Stimulated activated naive B cell treated with anti-CD40 and anti-IgM and Interleukin-4, amounts not matched to agents 10 μg/mL and 1 μg/mL and 100 μg/mL, for 72 hours (primary cell): ENCODE measurements at places on chromosomes 7 and 10.

DNA sequence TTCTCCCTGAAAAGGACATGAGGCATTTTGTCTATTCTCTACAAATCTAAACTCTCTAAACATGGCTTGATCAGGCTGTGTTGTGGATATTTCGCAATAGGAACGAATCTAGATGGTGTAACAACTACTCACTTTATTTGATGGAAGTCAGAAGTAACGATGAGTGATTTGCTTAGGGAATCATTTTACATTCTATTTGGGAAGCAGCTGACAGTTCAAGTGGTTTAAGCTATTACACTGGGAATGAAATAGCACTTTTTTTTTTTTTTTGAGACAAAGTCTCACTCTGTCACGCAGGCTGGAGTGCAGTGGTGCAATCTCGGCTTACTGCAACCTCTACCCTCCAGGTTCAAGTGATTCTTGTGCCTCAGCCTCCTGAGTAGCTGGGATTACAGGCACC, 44.1 kb downstream of the NPY start:
- no peak for DNase-seq

- no peak for DNase-seq
These were observed 124.0 kb downstream of the CELF2 start for GRCh38 chr10:11141571-11142091.

GRCh38 chr7:66950763-66951162, 29.7 kb downstream of the TMEM248 start:
- no peak for DNase-seq

- DNase-seq = no peak
These were observed 524.4 kb downstream of the SDK1 start for GRCh38 chr7:3825491-3825890.

- no peak for DNase-seq
These were observed 471 bp downstream of the MGMT start for GRCh38 chr10:129467359-129468064.

DNA sequence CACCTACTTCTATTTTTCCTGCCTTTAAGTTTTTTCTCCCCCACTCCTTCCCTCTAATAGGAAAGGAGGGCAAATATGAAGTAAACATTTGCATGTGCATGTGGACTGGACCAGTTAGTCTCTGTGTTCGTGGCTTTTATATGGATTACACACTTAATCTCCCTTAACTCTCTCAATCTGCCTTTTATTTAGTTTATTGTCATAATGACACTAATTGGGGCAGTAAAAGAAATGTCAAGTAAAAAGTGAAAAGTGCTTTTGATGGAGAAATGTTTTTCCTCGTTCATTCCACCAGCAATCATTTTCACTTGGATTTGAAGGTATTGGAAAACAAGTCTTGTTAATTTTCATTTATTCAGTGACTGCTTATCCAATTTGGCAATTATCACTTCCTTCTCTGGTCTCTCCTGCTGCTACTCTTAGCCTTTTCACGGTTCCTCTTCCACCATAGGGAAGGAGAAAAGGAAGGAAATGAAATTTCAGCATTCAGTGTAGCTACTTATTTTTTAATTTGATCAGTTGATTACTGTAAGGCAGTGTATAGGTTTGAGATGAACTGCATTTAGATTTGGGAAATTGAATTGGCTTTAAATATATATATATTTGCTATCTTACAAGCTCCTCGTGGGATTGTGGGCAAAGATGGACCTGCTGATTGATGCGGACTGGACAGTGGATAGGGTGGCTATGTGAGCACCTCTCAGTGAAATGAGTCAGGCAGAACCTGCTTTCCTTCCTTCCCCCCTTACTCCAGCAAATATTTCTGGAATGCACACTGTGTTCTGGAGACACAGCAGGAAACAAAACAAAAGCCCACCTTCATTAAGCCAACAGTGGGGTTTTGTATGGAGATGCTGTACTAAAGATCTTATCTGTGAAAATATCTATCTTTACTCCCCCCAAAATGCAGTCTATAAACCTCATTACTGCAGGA, 77.5 kb downstream of the LRRC4 start:
- DNase-seq = no peak

DNA sequence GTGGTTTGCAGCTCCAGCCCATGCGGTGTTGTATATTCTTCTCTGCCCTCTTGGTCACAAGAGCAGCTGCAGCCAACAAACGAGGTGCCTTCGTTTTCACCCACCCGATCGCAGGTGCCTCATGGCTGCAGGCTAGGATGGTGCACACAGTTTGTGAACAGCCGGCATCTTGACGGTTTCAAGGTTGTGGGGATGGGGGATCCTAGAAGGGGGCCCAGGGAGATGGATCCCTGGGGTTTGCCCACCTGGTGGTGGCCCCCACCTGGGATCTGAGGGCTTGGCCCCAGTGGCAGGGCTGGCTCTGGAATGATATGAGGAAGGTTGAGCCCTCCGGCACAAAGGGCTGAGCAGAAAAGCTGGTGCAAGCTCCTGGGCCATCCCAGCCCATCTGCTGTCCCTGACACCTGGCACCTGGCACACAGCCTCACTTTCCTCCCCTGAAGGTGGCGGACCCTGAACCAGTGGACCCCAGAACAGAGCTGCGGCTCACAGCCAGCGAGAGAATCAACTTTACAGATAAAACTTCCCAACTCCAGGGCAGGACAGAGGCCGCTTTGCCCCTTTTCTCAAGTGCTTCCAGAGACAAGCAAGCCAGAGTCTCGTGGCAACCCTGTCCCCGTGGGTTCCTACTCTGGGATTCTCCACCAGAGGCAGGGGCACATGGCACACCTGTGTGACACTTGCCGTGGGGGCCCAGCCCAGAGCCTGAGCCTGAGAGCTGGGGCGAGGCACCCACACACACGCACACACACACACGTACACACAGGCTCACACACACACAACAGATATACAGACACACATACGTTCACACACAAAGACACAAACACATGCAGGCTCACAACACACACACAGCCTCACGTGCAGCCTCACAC, 177.3 kb upstream of the PPP2R2D start:
- DNase-seq = no peak

GRCh38 chr7:131919920-131920709, 363.7 kb upstream of the PODXL start:
- no peak for DNase-seq

DNA sequence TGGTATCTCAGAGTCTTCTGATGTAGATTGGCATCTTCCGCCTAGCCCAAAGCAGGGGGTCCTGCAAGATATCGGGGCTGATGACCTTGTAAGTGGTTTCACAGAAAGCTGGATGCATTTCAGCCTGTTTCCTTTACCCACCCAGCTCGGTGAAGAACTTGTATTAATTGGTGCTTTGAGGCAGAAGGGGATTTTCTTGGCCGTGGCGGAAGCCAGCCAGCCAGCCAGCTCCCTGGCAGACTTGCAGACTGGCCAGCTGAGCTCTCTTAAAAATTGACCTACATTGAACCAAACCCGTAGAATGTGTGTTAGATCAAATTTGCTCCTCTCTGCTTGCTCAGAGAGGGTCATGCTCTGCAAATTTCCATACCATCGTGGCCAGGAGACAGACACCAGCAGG, 218.4 kb downstream of the ADAM12 start:
- no peak for DNase-seq

- DNase-seq = no peak
These were observed 4.0 kb upstream of the CREB5 start for GRCh38 chr7:28408105-28408959.

GRCh38 chr10:11663763-11664555, 52.5 kb upstream of the USP6NL start:
- DNase-seq = peak; percentile 53

GRCh38 chr10:117690359-117690758, 147.8 kb downstream of the EMX2 start:
- no peak for DNase-seq

- no peak for DNase-seq
These were observed 202.9 kb upstream of the MTPN start for GRCh38 chr7:136179851-136180721.
